ENCODE measurements at places on chromosomes 2 and 18. TPM values are rescaled to one million over a fixed set of nuclear protein-coding genes. Genes with fewer than 3 reads are reported as not detected.

Gene GKN2
- not detected for total RNA-seq

- no peak for DNase-seq
Measured at GRCh38 chr2:58923869-58924268, 682.7 kb upstream of the FANCL start.

GRCh38 chr2:181891966-181892798 lies 652 bp downstream of the ITPRID2 start:
- DNase-seq = peak; percentile 81

GRCh38 chr2:166727095-166727494 lies 161.2 kb upstream of the XIRP2 start:
- DNase-seq = no peak

Gene SCYGR3
- total RNA-seq = not detected

Gene PID1
- total RNA-seq = not detected

Gene LINC00305
- total RNA-seq = not detected

DNA sequence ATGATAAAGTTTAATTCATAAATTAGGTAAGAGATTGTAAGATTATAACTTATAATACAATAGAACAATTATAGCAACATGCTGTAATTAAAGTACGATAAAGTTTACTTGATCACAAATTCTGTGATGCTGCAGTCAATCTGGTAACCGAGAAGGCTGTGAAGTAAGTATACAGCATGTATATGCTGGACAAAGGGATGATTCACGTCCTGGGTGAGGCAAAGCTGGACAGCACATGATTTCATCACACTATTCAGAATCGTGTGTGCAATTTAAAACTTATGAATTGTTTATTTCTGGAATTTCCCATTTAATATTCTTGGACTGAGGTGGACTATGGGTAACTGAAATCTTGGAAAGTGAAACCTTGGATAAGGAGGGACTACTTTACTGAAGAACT lies 522.2 kb upstream of the CNTNAP5 start:
- no peak for DNase-seq

GRCh38 chr2:156170929-156171328 lies 161.6 kb downstream of the NR4A2 start:
- DNase-seq = no peak

DNA sequence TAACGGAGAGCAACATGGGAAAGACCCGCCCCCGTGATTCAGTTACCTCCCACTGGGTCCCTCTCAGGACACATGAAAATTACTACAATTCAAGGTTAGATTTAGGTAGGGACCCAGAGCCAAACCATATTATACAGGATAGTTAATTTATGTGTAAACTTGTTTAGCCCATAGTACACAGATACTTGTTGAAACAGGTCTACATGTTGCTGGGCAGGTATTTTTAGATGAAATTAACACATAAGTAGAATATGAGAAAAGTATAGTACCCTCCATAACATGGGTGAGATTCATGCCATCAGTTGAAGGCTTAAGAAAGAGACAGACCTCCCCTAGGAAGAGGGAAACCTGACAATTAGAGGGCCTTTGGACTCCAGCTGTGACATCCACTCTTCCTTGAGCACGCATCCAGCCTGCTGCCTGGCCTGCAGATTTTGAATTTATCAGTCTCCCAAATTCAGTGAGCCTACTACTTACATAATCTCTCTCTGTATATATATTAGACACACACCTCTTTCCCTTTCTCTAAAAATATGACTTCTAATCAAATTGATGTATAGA lies 463.5 kb upstream of the NETO1 start:
- DNase-seq = no peak

Gene PLEK
- total RNA-seq = 0.56 TPM

Gene MC4R
- total RNA-seq = not detected

Gene AKAIN1
- not detected for total RNA-seq

Gene HSPE1
- 223 TPM for total RNA-seq

GRCh38 chr2:39215545-39215944 lies 28.2 kb downstream of the CDKL4 start:
- DNase-seq = no peak

DNA sequence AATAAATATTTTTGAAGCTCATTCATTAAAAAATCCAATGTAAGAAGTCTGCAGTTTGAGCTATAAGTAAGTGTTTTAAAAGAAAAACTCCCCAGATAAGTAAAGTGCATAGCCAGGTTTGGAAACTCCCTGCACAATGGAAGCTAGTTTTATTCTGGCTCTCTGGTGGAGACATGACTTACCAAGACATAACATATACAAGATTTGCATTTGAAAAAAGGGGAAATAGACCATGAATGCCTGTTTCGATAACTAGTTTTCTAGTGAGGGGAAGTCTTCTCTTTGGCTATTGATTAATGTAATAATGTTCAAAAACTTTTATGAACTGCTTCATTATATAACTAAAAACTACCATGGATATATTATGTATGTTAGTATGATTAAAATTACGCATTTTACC lies 435.2 kb downstream of the ARHGAP15 start:
- DNase-seq = no peak

Gene CFAP65
- total RNA-seq = not detected

DNA sequence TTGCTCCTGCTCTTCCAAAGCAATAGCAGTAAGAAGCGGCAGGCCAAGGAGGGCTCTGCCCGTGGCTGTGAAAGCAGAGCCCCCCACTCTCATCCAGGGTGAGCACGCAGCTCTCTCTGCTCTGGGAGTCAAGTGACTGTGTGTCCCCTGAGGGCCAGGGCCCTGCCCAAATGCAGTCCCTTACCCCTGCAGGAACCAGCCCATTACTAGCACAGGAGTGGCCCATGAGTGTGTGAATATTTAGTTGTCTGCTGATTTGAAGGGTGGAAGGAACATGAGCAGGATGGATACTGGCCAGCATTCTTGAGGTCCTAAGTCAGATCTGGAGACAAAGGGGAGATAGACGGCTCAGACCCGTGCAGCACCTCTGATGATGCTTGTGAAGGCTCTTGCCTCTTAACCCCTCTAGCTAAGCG lies 69.7 kb upstream of the FOSL2 start:
- no peak for DNase-seq

- DNase-seq = no peak
Measured at GRCh38 chr2:102499558-102499957, 26.5 kb downstream of the SLC9A4 start.

DNA sequence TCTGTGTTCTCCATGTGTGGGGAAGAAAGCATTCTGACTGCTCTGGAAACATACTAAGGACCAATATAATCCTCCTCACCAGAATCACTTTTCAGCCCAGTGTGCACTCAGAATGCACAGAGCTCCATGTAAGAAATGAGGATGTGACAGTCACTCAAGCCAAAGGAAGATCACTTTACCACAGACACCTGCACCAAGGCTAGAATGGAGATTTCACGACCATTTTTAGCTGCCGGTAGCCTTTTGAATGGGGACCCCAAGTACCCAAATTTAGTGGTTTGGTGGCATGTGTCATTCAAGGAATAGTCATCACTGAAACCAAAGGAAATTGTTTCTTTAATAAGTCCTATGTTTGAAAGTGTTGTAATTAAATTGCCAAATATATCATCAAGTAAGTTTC lies 613.2 kb upstream of the ACVR2A start:
- DNase-seq = no peak

Gene DDX18
- total RNA-seq = 120 TPM

- peak; percentile 17 for DNase-seq
Measured at GRCh38 chr18:10840743-10841142, 308.6 kb downstream of the PIEZO2 start.

- DNase-seq = no peak
Measured at GRCh38 chr2:215136669-215137328, 1.6 kb downstream of the ABCA12 start.

Gene WDR33
- 57.4 TPM for total RNA-seq

- no peak for DNase-seq
Measured at GRCh38 chr2:34474646-34475045, 875.5 kb upstream of the FAM98A start.

GRCh38 chr2:177905640-177906039 lies 166.9 kb downstream of the PDE11A start:
- no peak for DNase-seq

DNA sequence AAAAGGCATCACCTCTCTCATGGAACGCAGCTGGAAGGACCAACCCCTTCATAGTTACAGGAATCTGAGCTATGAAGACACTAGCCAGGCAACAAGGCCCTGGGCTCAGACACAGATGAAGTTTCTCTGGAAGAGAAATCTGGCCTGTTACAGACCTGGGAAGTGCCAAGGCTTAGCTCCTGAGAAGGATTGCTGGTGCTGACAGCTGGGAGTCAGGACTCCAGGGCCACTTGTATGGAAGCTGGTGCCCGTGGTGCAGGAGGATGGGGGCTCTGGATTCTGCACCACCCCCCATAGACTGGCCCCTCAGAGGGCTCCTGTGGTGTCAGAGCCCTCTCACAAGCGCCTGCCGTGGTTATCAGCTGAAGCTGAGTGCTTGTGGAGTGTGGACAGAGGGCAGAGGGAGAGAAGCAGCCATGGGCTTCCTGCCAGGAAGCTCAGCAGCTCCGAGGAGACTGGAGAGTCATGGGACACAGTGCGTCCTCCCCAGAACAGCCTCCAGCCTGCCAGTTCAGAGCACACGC lies 87.3 kb upstream of the LCLAT1 start:
- no peak for DNase-seq

DNA sequence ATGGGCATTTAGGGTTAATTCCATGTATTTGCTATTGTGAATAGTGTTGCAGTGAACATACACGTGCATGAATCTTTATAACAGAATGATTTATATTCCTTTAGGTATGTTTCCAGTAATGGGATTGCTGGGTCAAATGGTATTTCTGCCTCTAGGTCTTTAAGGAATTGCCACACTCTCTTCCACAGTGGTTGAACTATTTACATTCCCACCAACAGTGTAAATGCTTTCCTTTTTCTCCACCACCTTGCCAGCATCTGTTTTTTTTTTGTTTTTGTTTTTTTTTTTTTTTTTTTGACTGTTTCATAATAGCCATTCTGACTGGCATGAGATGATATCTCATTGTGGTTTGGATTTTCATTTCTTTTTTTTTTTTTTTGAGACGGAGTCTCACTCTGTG lies 62.4 kb downstream of the GTF3C3 start:
- no peak for DNase-seq

Gene LYG1
- total RNA-seq = 1.3 TPM

DNA sequence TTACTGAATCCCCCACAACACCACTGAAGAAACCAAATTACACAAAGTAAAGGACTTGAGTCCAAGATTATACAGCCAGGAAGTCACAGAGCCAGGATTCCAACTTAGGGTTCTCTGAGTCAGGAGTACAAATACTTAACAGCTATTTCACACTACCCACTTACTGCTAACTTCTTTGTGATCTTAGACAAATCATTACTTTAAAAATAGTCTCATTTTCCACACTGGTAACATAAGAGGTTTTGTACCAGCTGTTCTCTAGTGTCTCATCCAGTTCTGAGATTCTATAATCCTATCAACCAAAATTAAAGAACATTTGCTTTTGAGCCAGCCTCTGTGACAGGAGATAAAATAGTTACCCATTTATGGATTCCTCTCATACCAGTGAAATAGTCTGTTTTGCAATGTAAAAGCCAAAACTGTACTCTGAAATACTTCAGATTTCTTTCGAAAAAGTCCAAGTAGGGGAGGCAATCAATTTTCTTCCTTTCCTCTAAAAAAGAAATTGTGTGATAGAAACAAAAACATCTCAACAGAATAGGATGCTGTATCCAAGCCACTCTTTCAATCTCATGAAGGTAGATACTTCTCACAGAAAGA lies 157.6 kb downstream of the LRATD1 start:
- DNase-seq = no peak

DNA sequence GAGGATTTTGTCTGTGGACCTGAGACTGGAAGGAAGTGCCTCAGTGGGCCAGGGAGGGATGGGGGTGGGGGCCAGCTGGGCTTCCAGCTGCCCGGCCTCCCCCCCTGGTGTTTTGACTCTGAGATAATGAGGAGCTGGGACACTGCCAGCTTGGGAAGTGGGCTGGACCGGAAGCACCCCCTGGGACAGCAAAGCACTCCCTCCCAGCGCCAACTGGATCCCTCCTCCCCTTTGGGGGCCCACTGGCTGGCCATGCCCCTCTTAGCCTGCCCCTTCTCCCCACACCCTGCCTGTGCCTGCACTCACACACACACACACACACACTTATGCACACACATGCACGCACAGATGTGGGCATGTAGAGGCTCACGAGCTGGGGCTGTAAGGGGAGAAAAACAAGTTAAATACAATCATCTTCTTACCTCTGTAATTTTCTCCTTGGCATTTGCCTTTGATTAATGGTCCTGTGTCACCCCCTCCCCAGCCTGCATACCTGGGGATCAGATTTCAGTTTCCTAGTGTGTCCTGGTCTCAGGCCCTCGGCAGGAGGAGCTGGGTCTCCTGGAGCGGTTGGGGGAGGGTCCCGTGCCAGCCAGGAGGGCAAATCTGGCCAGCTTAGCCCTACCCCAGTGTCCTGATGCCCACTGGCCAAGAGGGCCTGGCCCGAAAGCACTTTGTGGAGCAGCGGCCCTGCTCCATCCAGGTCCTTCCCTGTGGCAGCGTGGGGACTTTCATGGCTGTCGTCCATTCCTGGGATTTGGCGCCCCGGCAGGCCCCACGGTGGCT lies 3.6 kb downstream of the ITM2C start:
- DNase-seq = no peak
